Activated CD8-positive, alpha-beta T cell treated with anti-CD3 and anti-CD28 coated beads for 36 hours (primary cell): ENCODE measurements at places on chromosomes 2 and 18. TPM values are rescaled to one million over a fixed set of nuclear protein-coding genes. Genes with fewer than 3 reads are reported as not detected.

- DNase-seq: no peak
- H3K27me3 ChIP-seq: no peaks in the 10 kb centered on the region
- H3K27ac ChIP-seq: no peak overlapping the region
Observed at GRCh38 chr2:4556135-4556896, 852.9 kb downstream of the DCDC2C start.

- peaks cover 31% of the 10 kb centered on the region for H3K4me1 ChIP-seq
- no peak overlapping the region for H3K27ac ChIP-seq
- H3K27me3 ChIP-seq: no peaks in the 10 kb centered on the region
- no peak for DNase-seq
Observed at GRCh38 chr2:238380785-238381184, 45.9 kb upstream of the ASB1 start.

DNA sequence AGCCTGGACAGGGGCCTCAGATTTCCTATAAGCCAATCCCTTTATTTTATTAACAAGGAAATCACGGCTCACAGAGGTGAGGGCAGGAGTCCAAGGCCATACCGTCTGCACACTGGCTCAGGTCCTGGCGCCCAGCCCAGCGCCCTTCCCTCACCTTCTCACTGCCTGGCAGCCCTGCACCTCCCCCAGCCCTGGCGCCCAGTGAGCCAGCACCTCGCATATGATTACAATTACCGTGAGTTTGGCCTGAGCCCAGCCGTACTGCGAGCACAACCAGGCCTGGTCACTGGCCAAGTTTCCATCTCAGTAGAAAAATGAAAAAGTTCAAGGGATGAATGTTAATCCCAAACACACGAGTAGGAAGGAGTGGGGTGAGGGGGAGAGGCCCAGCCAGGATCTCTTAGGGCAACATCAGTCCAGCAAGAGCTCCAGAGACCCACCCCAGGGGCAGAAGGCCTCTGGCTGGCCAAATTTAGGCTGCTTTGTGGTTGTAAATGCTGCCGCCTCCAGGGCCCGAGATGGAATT is 68.4 kb downstream of the MCFD2 start:
- no peak overlapping the region for H3K4me3 ChIP-seq
- no peak overlapping the region for H3K27ac ChIP-seq
- DNase-seq: no peak
- H3K36me3 ChIP-seq: no peaks in the 10 kb centered on the region
- H3K27me3 ChIP-seq: peaks cover 2% of the 10 kb centered on the region

The NT5C1B gene
- total RNA-seq: not detected

The NDC80 gene
- total RNA-seq: 82.2 TPM

The ZNF396 gene
- total RNA-seq: 0.38 TPM
